CD4-positive, alpha-beta T cell treated with Interferon alpha-2 for 1 hour (primary cell): ENCODE measurements at places on chromosomes 7 and 10.

DNA sequence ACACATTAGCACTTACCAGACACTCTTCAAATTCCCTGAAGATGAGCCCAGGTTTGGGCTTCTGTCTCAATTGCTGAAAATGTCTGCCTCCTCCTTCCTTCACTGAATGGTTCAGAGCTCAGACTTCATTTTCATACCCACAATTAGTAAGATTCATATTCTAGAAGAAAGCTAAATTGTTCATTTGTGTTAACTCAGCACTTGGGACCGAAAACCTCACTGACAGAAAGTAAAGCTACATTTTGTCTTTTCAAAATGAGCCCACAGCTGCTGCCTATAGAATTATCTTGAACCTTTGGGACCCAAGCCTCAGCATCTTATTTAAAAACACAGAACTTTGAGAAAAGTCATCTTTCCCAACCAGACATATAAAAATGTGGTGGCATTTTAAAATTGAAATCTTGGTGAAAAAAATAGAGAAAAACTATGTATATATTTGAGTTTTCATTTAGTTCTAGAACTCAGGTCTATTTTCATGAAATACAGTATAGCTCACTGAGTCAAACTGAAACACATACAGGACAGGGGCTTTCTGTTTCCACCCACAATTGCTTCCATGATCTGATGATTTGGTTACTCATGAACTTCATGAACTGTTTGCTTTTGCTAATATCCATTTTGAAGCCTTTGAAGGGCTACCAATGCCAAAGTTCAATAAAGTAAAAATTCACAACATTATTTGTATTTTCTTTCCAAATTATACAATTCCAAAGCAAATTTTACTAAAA lies 119.1 kb upstream of the PFKP start:
- DNase-seq = no peak

- no peak for DNase-seq
These were observed 10.9 kb downstream of the MACC1 start for GRCh38 chr7:20206104-20206896.

DNA sequence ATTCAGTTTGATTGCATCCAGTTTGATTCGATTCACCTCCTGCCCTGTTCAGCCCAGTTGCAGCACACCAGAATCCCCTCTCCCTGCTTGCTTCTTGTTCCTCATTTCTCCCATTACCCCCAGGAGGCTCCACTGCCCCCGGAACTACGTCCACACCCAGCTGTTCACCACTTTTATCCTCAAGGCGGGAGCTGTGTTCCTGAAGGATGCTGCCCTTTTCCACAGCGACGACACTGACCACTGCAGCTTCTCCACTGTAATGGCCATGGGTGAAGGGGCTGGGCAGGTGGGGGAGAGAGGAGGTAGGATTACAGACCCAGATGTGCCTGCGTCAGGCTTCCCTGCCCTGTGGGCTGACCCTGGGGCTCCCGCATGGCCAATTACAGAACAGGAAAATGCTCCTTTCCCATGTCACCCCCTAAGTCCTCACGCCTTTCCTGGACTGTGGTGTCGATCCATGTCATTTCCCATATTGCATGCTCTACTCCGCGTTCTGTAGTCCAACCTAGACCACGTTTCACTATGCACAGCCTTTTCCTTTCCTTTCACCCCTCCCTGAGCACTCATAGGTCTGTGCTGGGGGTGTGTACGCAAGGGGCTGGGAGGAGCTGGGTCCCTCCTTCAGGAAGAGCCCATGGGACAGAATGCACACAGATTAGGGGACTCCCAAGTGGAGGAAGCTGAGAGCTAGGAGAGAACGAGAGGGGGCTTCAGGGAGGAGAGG lies 8.2 kb downstream of the GHRHR start:
- no peak for DNase-seq

DNA sequence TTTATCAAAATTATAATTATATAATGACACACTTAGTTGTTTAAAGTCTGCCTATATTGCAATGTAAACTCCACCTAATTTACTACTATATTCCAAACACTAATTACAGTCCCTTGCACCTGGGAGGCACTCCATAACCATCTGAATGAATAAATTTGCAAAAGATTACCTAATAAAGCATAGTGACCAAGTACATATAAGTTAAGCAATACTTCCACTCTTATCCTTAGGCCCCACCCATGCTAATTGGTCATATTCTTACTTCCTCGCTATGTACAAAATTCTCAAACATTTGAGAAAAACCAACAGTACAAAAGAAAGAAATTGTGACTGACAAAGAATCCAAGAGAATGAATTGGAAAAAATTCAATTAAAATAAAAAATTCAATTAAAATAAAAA lies 65.3 kb downstream of the ZFAND4 start:
- no peak for DNase-seq

- DNase-seq = no peak
These were observed 79.0 kb upstream of the LSM8 start for GRCh38 chr7:118104812-118105441.

DNA sequence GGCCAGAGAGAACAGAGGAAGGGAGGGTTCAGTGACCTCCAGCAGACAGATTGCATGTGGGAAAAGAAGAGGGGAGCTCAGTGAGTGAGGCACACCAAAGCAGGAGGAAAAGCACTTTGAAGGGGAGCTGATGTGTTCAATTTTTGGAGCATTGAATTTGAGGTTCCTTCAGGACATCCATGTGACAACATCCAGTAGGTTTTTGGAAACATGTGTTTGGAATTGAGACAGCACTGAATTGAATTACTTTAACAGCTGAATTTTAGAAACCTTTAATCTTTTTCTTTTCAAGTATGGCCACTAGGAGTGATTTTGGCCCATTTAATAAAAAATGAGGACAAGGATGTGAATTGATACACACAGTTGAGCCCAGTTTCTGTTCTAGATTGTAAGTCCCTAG lies 101.8 kb upstream of the SEC61G start:
- DNase-seq = no peak

GRCh38 chr10:69862882-69863530 lies 61.3 kb downstream of the COL13A1 start:
- DNase-seq = no peak

- DNase-seq = no peak
These were observed 87.4 kb downstream of the CPED1 start for GRCh38 chr7:121075952-121076349.

DNA sequence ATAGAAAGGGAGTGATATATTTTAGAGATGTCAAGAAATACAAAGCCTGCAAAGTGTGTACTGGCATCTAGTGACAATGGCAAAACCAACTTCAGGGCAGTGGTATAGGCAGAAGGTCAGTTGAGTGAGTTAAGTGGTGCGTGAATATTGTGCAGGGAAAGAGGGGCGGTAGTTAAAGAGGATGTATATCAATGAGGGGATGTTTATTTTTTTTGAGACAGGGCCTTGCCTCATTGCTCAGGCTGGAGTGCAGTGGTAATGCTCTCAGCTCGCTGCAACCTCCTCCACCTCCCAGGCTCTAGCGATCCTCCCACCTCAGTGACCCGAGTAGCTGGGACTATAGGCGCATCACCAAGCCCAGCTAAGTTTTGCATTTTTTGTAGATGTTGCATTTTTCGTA lies 13.8 kb downstream of the ANLN start:
- DNase-seq = no peak

- DNase-seq = no peak
These were observed 1066.3 kb downstream of the CNTNAP2 start for GRCh38 chr7:147182874-147183273.

DNA sequence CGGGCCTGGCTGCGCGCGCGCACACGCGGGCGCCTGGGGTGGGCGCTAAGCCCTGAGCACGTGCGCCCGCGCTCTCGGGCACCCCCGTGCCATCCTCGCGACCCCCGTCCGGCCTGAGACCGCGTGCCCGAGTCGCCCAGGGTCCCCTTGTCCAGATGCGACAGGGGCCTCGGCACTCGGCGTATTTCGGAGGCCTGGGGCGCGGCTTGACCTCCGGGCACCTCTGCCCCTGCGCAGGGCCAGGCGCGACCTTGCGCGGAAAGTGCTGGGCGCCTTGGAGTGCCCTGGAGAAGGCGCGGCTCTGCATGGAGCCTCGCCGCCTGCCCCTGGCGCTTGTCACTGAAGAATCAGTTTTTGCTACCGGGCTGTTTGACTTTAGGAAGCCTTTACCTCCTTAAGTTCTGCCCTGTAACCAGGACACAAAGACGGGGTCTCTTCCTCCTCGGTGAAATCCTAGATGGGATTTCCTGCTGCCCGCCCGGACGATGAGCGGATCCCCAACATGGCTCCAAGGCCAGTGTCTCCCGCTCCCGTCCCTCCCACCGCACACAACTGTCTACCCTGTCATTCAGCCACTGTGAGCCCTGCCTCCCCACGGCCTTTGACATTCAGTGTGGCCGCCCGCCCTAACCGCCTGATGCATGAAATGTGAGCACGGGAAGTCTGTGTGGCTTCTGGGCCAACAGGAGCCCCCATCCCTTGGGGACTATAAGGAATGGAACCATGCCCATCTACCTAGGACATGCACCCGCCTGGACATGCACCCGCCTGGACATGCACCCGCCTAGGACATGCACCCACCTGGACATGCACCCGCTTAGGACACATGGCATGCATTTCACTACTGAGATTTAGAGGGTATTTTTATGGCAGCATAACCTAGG lies 1.1 kb upstream of the STK32C start:
- no peak for DNase-seq

GRCh38 chr10:22029445-22030236 lies 26.1 kb upstream of the DNAJC1 start:
- DNase-seq = no peak

GRCh38 chr7:122219253-122219865 lies 75.3 kb upstream of the AASS start:
- DNase-seq = no peak

DNA sequence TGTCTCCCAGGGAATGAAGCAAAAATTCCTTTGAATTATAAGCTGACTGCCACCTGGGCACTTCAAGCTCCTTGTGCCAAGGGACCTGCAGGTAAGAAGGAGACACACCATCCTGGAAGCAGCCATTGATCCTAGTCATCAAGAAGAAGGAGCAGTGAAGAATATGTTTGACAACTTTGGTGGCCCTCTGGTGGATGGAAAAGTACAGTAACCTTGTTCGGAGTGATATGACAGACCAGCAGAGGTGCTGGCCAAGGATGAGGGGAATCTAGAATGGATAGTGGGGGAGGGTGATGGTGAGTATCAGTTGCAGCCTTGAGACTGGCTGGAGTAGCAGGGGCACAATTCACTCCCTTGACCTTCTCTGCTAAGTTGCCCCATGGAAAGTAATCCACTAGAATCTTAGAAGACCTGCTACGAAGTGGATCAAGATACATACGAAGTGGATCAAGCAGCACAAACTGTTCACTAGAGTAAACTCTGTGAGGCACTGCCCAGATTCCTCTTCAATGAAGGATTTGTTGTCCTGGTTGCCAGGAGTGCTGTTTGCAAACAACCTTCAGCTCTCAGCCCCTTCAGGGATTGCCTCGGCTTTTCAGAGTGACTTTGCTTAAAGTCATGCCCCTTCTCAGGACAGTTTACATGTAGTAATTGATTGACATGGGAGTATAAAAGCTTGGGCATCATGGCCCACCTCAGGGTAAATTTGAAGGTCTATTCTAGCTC lies 44.8 kb upstream of the ORC5 start:
- DNase-seq = no peak

GRCh38 chr10:3639546-3639945 lies 145.5 kb downstream of the KLF6 start:
- DNase-seq = no peak

DNA sequence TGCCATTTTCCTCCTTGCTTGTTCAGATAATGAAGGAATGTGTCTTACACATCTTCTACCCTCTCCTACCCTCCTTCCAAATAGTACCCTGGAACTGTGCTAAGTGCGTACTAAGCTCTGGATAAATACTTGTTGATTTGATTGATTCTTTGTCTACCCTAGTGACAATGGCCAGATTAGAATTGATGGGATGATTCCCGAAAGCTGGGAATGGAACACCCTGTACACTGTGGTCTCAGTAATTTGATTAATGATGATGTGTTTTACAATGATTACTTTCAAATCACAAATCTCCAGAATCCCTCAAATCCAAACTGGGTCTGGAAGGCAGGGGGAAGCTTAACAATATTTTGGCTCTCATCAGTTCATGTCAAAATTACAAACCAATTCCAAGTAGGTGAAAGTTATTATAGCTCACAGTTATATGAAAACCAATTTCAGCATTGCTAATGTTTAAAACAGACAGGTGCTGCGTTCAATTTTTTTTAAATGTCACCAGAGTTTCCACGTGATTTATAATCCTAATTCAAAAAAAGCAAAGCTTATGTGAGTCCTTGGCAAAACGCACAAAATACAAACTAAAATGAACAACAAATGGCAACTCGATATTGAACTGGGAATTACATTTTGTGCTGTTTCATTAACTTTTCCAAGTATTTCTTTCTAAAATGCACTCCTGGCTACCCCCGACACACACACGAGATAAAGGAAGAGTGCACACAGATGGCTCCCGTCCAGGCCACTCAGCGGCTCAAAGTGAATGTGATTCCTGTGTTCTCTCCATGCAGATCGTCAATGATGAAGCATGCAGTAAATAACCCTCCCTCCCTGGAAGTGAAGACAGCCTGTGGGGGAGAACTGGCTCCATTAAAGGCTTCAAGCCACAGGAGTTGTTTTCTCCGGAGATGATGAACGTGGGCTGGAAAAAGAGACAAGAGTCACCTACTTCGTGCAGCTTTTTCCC lies 21.7 kb upstream of the ADRB1 start:
- no peak for DNase-seq

GRCh38 chr10:21427804-21428481 lies 97.5 kb downstream of the SKIDA1 start:
- no peak for DNase-seq

- no peak for DNase-seq
These were observed 619.0 kb upstream of the DPP6 start for GRCh38 chr7:153433223-153433622.

DNA sequence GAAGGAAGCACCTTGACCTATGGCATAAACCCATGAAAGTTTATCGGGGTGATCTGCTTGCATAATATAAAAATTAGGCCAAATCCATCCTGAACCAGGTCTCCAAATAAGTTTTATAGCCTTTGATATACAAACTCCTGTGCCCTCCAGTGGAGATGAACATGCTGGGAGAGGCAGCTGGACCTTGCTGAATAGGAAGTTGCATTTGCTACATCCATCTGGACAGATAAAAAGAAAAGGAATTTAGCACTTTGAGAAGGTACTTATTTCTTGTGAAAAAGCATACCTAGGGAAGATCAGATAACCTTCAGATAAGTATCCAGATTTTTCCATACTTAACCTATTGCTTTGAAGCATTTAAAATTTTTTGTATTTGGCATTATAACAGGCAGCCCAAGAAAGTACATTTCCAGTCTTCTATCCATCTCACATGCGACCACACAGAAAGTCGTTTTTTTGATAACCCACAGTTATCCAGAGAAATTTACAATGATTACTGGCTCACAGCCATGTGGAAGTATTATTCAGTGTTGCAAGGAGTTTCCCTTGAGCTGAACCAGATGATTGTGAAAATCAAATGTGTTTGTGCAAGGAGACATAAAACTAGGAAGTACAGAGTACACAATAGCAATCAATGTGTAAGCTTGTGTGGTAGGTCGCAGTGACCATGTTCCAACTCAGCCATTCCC lies 124.4 kb upstream of the STK17A start:
- DNase-seq = no peak
